DMS79 treated with DMSO at 0.1 percent for 48 hours (cell line): ENCODE measurements at places on chromosomes 7 and 10.

DNA sequence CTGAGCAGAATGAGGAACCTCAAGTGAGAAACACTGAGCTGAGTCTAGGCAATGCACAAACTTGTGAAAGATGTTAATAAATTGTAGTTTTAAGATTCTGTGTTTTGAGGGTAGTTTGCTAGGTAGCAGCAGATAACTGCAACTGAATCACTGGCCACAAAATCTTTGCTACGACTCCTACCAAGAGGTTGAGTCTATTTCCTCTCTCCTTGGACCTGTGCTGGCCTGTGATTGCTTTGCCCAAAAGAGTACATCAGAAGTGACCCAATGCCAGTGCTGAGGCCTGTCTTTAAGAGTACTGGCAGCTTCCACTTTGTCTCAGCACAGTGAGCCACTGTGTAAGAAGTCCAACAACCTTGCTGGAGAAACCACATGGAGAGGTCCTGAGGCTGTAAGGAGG lies 11.9 kb upstream of the TSPAN13 start:
- no peak for DNase-seq

- DNase-seq: no peak
These were observed 99.2 kb downstream of the SUGCT start for GRCh38 chr7:40234046-40234445.

GRCh38 chr7:82268632-82269031 lies 174.9 kb downstream of the CACNA2D1 start:
- DNase-seq: no peak

- DNase-seq: no peak
These were observed 20.8 kb upstream of the HYAL4 start for GRCh38 chr7:123823898-123824753.

DNA sequence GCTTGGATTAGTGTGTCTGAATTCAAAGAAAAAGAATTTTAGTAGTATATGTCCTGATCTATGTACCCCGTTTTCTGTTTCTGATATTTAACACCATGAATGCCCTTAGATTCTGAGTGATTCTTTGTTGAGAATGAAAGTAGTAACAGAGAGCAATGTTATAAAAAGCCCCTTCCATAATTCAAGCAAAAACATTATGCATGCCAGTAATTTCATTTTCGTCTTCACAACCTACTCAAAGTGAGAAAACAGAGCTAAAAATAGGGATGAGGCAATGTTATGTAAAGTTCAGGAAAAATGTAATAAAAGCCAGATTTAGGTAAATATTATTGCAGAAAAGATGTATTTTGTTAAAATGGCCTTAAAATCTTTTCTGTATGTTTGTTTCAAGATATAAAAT lies 28.1 kb downstream of the PTPRZ1 start:
- DNase-seq: no peak

- DNase-seq: no peak
These were observed 30.4 kb downstream of the FAM53B start for GRCh38 chr10:124713679-124714255.

DNA sequence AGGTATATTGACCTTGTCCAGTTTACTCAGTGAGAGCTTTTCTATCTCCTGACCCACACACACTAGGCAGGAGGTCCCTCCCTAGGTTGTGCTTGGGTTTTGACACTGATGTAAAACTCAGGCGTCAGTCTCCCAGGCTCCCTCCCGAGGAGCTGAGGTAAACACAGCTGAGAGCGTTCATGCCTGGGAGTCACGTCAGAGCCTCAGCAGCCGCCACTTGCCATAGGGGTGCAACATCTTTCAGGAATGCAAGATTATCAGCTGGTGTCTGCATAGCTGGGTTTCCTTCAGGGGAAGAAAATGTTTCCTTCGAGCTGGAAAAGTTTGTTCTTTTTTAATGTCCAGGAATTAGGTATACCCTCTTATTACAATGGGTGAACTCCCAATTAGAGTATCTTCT lies 70.6 kb downstream of the FGFR2 start:
- peak; percentile 19 for DNase-seq

GRCh38 chr7:47318395-47319182 lies 263.3 kb downstream of the TNS3 start:
- no peak for DNase-seq

- no peak for DNase-seq
These were observed 51.9 kb downstream of the ZNF365 start for GRCh38 chr10:62426086-62426485.

DNA sequence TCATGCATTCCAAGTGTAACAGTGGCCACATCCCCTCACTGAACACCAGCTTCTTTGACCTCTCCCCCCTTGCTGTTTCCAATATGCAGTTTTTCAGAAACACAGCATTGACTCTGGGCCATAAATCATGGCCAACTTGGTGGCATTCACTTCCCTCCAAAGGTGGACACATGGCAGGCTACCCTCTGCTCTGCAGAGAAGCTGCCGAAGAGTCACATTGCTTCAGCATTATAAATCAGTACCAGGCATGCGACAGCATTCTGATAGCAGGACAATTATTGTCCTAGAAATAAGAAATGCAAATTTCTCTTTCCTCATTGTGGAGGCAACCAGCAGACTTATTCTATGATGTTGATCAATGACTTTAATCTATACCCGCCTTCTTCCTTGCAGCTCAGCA lies 475.4 kb upstream of the GHITM start:
- no peak for DNase-seq

- no peak for DNase-seq
These were observed 733.7 kb upstream of the IGFBP3 start for GRCh38 chr7:46654546-46655443.

DNA sequence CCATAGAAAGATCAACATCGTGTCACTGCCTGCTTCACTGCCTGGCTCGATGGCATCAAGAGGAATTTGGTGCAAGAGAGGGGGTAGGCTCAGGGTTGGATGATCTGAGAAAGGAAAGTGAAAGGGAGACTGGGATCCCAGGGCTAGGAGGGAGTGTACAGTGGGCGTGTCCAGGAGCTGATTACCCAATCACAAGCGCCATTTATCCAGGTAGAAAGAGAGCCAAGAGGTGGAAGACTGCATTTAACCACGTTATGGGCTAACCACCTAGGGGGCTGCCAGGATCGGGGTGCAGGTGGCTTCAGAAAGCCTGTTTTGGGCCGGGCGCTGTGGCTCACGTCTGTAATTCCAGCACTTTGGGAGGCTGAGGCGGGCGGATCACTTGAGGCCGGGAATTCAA lies 10.3 kb downstream of the PODXL start:
- DNase-seq: no peak

DNA sequence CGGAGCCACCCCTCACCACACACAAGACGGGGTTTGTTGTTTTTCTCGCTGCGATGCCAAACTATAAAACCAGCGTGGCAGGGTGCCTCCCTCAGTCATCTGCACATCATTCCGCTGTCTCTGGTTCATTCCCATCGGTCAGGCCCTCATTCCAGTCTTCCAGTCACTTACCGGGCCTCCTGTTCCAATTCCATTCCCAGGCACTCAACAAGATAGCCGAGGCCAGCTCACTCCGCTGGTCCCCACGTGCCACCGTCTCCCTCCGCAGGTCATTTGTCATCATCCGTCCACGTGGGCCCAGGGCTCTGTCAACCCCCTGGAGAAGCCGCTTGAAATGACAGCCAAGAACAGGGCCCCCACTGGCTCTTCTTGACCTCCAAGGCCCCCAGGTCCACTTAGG lies 6.1 kb upstream of the TMEM184A start:
- DNase-seq: no peak

DNA sequence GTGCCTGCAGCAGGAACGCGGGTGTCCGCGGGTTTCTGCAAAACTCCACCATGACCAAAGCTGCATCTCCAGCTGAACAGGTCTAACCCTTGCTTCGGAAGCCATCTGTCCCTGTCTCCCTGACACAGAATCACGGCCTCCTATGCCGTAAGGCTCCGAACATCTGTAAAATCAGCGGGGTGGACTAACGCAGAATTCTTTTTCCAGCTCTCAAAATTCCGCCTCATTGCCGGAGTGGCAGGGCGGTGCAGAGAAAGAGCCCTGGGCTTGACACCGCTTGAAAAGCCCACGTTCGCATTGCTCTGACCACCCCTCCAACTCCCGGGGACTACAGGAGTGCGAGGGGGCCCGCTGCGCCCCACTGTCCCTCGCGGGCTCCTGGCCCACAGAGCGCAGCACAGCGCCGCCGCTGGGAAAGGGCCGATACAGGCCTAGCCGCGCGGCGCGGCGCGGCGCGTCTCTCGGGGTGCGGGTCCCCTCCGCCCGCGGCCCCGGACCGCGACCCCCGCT lies 409 bp downstream of the DNMBP start:
- DNase-seq: no peak

GRCh38 chr10:26157734-26158133 lies 58.8 kb upstream of the GAD2 start:
- DNase-seq: no peak

GRCh38 chr10:102408728-102409603 lies 9.6 kb downstream of the PSD start:
- peak; percentile 7 for DNase-seq

GRCh38 chr10:5991708-5992107 lies 14.4 kb upstream of the IL15RA start:
- no peak for DNase-seq
